EH (cell line): ENCODE measurements at places on chromosomes 3 and 15.

DNA sequence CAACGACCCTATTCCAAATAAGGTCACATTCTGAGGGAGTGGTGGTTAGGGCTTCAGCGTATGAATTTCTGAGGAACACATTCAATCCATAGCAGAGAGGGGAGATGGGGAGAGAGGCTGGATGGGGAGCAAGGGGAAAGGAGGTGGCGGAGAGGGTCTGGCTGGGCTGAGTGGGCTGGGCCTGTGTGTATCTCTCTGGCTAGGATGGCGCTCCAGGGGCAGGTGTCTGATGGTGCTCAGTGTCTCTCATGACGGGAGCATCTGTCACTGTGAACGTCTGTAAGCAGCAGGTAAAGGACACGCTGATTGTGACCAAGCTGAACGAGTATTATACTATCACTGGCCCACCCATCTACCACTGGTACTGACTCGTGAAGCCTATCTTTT lies 159.6 kb downstream of the XXYLT1 start:
- DNase-seq = no peak

DNA sequence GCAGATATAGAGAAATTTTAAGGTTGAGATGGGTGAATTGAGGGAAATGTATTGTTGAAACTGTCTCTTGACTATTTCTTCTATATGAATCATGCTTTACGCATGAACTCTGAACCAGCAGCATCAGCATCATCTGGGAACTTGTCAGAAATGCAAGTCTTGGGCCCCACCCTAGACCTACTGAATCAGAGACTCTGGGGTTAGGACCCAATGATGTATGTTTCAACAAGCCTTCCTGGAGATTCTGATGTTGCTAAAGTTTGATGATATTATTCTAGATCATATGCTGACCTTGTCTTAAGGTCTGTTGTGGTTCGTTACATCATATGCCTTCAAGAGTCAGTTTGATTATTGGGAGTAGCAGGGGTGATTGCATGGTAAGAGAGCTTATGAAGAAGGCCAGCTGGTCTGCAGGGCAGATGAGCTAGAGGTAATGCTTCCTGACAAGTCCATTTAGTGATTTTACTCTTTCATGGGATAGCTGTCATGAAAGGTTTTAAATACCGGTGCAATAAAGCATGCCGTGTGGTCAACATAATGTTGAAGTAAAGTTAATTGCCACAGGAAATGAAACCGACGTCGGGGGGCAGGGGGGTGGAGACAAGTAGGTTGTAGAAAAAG lies 152.4 kb upstream of the MRPL3 start:
- no peak for DNase-seq

GRCh38 chr15:50906954-50907600 lies 1.4 kb upstream of the AP4E1 start:
- no peak for DNase-seq

- no peak for DNase-seq
Measured at GRCh38 chr3:35549690-35550089, 89.6 kb upstream of the ARPP21 start.

DNA sequence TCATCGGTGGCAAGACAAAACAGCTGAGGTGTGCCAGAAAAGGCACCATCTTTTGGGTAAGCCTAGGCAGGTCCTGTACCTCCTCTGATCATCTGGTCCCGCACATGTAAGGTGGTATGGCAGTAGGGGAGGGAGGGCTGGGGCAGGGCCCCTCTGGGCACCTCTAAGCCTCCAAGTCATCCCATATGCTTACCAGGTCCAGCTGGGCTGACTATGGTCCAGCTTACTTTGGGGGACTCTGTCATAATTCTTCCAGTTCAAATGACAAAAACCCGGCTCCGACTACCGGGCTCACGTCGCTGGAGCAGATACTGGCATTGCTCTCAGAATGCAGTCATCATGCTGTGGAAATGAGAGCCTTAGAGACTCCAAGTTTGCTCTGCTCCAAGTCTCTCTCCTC lies 1.9 kb upstream of the RAB6B start:
- DNase-seq = no peak

- peak; percentile 10 for DNase-seq
Measured at GRCh38 chr15:82572311-82572710, 32.1 kb upstream of the RPS17 start.

- DNase-seq = peak; percentile 22
Measured at GRCh38 chr3:136584728-136585127, 167.4 kb downstream of the STAG1 start.

DNA sequence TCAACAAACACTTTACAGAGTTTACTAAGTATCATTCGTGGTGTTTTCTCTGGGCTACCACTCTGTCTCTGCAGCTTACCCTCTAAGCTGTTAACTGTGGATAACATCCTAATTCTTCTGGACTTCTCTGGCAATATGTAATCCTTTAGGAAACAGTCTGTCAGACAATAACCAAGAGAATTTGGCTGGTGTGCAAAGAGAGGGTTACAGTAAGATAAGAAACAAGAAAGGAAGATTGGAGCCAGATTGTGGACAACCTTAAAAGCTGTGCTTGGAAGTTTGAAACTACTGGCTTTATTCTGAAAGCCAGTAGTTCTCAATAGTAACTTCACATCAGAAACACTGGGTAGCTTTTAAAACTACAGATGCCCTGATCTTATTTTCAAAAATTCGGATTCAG lies 778 bp downstream of the ARL6 start:
- DNase-seq = peak; percentile 1

DNA sequence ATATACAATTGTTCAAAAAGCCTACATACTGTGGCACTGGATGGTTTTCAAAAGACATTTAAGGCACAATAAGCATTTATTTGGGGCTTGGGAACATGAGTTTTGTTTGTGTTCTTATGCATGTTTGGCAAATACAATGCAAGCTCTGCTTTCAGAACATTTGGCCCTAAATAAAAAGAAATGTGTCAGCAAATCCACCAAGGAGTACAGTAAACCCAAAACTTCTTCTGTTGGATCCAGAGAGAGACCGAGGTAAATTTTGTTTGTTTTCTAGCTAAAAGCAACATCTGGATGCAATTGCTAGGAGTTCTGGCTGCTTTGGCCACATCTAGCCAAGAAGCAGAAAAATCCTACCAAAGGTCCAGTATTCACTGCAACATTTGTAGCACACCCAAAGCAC lies 168.8 kb downstream of the DCLK3 start:
- no peak for DNase-seq

DNA sequence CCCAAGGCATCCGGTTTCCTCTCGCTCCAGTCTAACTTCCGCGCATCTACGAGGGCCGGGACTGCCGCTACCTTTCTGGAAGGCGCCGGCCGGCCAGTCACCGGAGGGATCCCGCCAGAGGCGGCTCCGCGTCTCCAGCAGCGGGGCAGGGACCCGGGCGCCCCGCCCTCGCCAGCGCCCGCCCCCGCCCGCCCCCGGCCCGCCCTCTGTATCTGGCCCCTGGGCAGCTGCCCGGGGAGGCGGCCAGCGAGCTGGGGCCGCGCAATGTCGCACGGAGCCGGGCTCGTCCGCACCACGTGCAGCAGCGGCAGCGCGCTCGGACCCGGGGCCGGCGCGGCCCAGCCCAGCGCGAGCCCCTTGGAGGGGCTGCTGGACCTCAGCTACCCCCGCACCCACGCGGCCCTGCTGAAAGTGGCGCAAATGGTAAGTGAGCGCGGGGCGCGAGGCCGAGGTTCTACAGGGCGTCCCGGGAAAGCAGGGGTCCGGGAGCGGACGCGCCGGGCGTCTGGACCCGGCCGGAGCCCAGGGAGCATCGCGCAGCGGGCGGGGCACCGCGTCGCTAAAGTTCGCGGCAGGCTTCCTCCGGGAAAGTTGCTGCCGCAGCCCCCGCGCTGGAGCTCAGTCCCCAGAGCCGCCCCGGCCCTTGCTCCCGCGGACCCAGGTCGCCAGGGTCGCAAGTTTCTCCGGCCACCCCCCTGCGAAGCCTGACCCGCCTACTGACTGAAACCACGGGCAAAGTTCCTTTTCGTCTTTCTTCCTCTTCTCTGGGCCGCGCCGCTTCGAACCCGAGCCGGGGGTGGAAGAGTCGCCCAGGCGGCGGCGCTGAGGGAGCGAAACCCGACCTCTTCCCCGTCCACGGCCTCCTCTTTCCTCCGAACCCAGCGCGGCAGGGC lies at the start of gene CMTM7:
CMTM7 (plus strand) TSS at position 211 of the 893 bp plus-strand sequence; CDS start at position 265, 54 bp downstream.
- DNase-seq = peak; percentile 77

DNA sequence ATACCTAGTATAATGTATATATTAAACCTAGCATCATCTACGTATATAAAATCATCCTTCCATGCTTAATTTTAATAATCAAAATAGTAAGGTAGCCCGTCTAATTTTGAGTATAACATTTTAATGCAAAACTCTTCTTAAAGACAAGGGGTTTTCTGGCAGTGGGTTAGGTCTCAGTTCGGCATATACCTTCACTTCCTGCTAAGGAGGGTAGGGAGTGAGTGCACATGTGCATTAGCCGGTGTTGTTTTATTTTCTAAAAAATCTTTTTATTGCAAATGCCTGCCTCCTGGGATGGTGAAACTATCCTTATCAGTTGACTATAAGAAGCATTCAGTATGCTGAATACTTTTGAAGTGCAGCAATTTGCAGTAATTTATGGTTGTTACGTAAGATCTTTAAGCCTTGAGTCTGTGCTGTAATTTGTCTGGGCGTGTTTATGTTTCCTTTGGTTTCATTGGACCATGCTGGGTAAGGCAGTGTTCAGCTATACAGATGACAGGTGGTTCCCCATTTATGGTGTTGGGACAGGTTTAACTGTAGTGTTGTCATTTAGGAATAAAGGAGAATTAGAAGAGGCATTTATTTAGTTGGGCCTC lies 11.7 kb downstream of the ARHGEF26 start:
- DNase-seq = no peak

- peak; percentile 56 for DNase-seq
Measured at GRCh38 chr3:179660872-179661271, 8.0 kb downstream of the USP13 start.

GRCh38 chr3:183298701-183299153 lies 45.7 kb downstream of the B3GNT5 start:
- DNase-seq = peak; percentile 71

- DNase-seq = no peak
Measured at GRCh38 chr15:52787123-52787503, 3.0 kb downstream of the ONECUT1 start.

DNA sequence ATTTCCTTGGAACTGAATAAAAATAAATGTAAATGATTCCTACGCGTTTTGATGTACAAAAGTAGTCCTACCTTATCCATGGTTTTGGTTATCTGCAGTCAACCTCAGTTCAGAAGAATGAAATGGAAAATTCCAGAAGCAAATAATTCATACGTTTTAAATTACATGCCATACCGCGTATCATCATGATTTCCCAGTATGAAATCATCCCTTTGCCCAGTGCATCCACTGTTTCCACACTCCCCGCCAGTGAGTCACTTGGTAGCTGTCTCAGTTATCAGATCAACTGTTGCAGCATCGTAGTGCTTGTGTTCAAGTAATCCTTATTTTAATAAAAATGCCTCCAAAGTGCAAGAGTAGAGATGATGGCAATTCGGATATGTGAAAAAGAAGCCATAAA lies 9.1 kb upstream of the MFSD1 start:
- DNase-seq = peak; percentile 96
